Esophagus squamous epithelium (tissue), 5 donors: ENCODE measurements at places on chromosomes 6 and 20. TPM values are rescaled to one million over a fixed set of nuclear protein-coding genes. Genes with fewer than 3 reads are reported as not detected.
A peak's percentile ranks its signal among the peaks of the same experiment; 100 is the strongest.

DNA sequence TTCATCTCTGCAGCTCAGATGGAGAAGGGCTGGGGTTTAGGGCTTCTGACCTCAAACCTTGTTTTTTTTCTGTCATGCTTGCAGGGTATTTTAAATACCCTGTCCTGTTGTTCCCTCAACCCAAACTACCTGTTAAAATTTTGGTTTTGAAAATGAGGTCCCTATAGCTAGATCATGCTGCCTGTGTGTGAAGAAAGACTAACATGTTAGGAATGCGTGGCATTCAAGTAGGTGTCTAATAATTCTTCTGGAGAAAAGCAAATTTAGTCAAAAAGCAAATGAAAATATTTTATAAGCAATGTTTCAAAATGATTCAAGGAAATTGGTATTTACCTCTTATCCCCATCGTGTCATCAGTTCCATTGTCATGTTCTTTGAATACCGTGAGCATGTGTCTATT lies 77.2 kb upstream of the C20orf144 start:
- no peaks in the 10 kb centered on the region for H3K27me3 ChIP-seq
- no peaks in the 10 kb centered on the region for H3K4me1 ChIP-seq
- no peak overlapping the region for H3K4me3 ChIP-seq
- H3K36me3 ChIP-seq, result no peaks in the 10 kb centered on the region
- H3K27ac ChIP-seq, result no peak overlapping the region
- no peak for DNase-seq

DNA sequence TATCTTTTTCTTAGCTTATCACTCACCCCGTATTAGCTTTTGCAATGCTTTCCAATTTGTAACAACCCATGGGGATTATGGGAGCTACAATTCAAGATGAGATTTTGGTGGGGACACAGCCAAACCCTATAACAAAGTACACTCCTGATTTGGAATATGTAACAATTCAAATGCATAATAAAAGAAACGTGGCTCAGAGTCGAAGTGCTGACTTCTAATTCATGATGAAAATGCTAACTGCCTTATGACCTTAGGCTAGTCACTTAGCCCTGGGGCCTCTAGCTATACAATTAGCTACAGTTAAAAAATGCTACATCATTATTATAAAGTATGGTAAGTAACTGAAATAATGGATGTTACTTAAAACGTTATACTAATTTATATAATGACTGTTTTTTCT lies 955.0 kb upstream of the FLRT3 start:
- H3K4me3 ChIP-seq, result no peak overlapping the region
- DNase-seq, result no peak
- no peak overlapping the region for H3K27ac ChIP-seq
- H3K27me3 ChIP-seq, result no peaks in the 10 kb centered on the region
- no peaks in the 10 kb centered on the region for H3K4me1 ChIP-seq

Gene CLIC5
- total RNA-seq, result 1.2 TPM

Gene BPIFB2
- total RNA-seq, result not detected

Gene RNF114
- 102 TPM for total RNA-seq

DNA sequence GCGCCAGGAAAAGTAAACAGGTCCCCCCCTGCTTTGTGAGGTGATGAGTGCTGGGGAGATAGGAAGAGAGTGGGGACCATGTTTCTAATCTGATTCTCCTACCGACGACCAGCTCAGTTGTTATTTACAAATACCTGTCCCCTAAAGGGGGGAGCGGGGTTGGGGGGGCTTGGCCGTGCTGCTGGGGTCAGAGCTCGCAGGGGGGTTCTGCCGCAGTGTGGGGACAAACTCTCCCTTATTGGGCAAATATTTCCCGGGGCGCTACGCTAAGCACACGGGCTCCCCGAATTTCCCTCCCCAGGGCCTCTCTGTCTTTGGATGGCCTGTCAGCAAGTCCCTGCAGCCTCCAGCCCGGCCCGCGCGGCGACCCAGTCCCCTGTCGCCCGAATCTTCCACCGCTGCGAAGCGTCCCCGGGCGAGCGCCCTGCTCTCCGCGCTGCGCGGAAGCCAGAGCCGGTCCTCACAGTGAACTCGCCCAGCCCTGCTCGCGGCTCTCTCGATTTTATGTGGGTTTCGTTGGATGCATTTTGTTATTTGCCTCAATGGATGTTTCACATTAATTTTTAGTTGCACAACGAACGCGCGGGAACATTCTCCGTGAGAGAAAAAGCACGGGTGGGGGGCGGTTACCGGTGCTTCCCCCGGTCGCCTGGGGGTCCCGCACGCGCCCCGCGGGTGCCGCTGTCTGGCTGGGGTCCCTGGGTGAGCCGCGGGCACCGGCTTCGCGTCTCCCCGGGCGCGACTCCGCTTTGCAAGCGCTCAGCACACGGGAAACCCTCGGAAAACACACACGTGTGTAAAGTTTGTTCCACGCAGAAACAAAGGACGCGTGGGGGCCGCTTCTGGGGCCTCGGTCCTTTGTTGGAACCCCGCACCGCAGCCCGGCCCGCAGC lies 1.5 kb upstream of the STX16 start:
- peak overlapping the region; percentile 97 for H3K27ac ChIP-seq
- peak overlapping the region; percentile 75 for H3K4me3 ChIP-seq
- peaks cover 74% of the 10 kb centered on the region for H3K4me1 ChIP-seq
- H3K36me3 ChIP-seq, result no peaks in the 10 kb centered on the region

Gene PCK1
- 0.38 TPM for total RNA-seq

DNA sequence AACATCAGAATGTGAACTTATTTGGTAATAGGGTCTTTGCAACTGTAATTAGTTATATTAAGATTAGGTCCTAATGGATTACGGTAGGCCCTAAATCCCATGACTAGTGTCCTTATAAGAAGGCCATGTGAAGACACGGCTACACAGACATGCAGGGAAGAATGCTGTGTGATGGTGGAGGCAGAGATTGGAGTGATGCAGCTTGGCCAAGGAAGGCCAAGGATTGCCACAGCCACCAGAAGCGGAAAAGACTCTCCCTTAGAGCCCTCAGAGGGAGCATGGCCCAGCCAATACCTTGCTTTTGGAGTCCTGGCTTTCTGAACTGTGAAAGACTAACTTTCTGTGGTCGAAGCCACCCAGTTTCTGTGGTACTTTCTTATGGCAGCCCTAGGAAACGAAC lies 9.7 kb upstream of the SMIM13 start:
- no peak for DNase-seq
- H3K4me3 ChIP-seq, result no peak overlapping the region
- peaks cover 8% of the 10 kb centered on the region for H3K27me3 ChIP-seq
- H3K4me1 ChIP-seq, result no peaks in the 10 kb centered on the region
- no peak overlapping the region for H3K27ac ChIP-seq

- no peaks in the 10 kb centered on the region for H3K4me1 ChIP-seq
- DNase-seq, result no peak
- H3K4me3 ChIP-seq, result no peak overlapping the region
- H3K27me3 ChIP-seq, result no peaks in the 10 kb centered on the region
- H3K27ac ChIP-seq, result no peak overlapping the region
Observed at GRCh38 chr6:54274383-54274782, 33.9 kb upstream of the TINAG start.

DNA sequence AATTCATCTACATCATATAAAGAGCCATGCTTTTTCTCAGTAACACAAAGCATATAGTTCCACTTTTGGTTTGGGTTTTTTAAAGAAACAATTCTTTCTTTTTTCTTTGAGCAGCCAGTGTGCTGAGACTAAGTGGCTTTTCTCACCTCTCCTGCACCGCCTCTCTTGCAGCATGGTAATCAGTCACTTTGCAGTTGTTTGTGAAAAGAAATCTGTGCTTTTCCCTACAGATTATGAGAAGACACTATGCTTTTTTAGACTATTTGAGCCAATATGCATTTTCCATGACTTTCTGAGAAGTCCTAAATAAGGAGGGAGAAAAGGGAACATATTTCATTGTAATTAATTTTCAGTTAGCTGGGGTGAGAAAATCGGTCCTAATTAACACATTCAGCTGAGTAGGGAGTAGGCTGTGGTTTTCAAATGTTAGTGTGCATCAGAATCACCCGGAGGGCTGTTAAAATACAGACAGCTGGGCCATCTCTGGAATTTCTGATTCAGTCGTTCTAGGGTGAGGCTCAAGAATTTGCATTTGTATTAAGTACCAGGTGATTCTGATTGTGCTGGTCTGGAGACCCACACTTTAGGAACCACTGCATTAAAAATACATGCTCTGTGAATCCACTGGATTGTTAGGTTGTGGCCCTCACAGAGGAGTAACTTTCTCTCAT lies 155.2 kb downstream of the TINAG start:
- no peak for DNase-seq
- H3K27me3 ChIP-seq, result no peaks in the 10 kb centered on the region
- no peak overlapping the region for H3K4me3 ChIP-seq
- H3K36me3 ChIP-seq, result no peaks in the 10 kb centered on the region
- H3K4me1 ChIP-seq, result no peaks in the 10 kb centered on the region
- no peak overlapping the region for H3K27ac ChIP-seq

Gene IPCEF1
- 8.1 TPM for total RNA-seq

Gene PTPRT
- not detected for total RNA-seq

DNA sequence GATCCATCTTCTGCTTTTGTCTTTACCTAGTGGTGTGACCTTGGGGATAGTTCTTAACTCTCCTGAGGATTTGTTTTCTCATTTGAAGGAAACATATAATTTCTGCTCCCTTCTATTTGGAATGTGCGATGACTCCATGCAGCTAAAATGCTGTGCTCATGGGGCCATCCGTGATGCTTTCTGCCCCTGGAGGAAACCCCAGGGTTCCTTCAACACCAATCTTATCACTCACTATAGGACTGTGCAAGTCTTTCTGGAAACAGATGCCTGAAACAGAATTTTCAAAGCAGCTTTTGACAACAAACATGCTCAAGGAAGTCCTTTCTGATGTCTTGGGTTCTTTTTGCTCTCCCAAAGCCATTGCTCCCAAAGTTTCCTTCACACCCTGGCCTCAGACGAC lies 128.8 kb upstream of the GGTLC1 start:
- H3K4me3 ChIP-seq, result no peak overlapping the region
- no peaks in the 10 kb centered on the region for H3K27me3 ChIP-seq
- peaks cover 18% of the 10 kb centered on the region for H3K4me1 ChIP-seq
- DNase-seq, result no peak
- H3K27ac ChIP-seq, result no peak overlapping the region
- H3K36me3 ChIP-seq, result no peaks in the 10 kb centered on the region

- H3K4me3 ChIP-seq, result no peak overlapping the region
- H3K27ac ChIP-seq, result no peak overlapping the region
- H3K4me1 ChIP-seq, result no peaks in the 10 kb centered on the region
Observed at GRCh38 chr6:9112544-9112943, 677.2 kb upstream of the SLC35B3 start.

GRCh38 chr20:50575865-50576720 lies 65.9 kb downstream of the PTPN1 start:
- no peak for DNase-seq
- H3K4me1 ChIP-seq, result peaks cover 10% of the 10 kb centered on the region
- H3K36me3 ChIP-seq, result peaks cover 100% of the 10 kb centered on the region
- H3K4me3 ChIP-seq, result no peak overlapping the region
- H3K27me3 ChIP-seq, result no peaks in the 10 kb centered on the region

Gene ERVFRD-1
- not detected for total RNA-seq

DNA sequence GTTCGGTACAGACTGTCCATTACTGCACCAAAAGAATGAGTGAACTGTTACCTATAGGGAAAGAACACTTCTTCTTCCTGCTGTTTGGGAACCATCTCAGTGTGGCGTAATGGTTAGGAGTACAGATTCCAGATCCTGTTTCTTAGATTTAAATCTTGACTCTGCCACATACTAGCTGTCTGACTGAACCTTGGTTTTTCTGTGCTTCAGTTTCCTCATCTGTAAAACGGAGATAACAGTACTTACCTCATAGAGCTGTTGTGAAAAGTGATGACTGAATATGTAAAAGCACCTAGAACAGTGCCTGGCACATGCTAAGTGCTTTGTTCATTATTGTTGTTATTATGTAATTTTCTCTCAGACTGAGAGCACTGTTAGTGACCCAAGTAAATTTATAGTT lies 39.8 kb downstream of the STX11 start:
- H3K4me3 ChIP-seq, result no peak overlapping the region
- no peaks in the 10 kb centered on the region for H3K27me3 ChIP-seq
- peaks cover 4% of the 10 kb centered on the region for H3K36me3 ChIP-seq
- peaks cover 3% of the 10 kb centered on the region for H3K4me1 ChIP-seq
- H3K27ac ChIP-seq, result no peak overlapping the region
- DNase-seq, result no peak

GRCh38 chr6:33616113-33616512 lies 5.0 kb upstream of the ITPR3 start:
- H3K4me3 ChIP-seq, result no peak overlapping the region
- H3K4me1 ChIP-seq, result peaks cover 4% of the 10 kb centered on the region
- no peaks in the 10 kb centered on the region for H3K36me3 ChIP-seq
- no peak for DNase-seq
- H3K27me3 ChIP-seq, result no peaks in the 10 kb centered on the region

DNA sequence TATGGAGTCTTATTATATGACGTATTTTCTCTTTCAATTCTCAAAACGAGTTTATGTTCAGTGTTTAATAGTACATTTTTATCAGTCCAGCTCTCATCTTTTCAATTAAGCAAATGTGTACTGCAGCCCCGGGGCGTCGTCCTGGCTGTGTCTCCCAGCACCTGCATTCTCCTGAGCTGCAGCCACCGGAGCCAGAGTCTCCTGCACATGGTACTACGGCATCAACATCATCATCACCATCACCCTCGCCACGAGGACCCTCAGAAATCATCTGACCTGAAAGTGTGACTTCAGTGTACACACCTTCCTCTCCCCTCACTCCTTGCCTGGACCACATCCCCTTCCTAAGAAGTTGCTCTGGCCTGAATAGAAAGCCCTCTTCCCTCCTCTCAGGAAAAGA lies 267.7 kb upstream of the ARID1B start:
- no peaks in the 10 kb centered on the region for H3K36me3 ChIP-seq
- DNase-seq, result no peak
- no peak overlapping the region for H3K27ac ChIP-seq

Gene TFAP2D
- total RNA-seq, result not detected
